ENCODE measurements at places on chromosomes 7 and 10.

GRCh38 chr10:30656233-30656632, 26.7 kb upstream of the LYZL2 start:
- no peak for DNase-seq

- DNase-seq = no peak
These were observed 116.2 kb downstream of the PARP12 start for GRCh38 chr7:139946533-139946932.

- DNase-seq = no peak
These were observed 29.3 kb downstream of the RBM48 start for GRCh38 chr7:92557808-92558362.

- no peak for DNase-seq
These were observed 42.4 kb downstream of the GATA3 start for GRCh38 chr10:8096931-8097330.

DNA sequence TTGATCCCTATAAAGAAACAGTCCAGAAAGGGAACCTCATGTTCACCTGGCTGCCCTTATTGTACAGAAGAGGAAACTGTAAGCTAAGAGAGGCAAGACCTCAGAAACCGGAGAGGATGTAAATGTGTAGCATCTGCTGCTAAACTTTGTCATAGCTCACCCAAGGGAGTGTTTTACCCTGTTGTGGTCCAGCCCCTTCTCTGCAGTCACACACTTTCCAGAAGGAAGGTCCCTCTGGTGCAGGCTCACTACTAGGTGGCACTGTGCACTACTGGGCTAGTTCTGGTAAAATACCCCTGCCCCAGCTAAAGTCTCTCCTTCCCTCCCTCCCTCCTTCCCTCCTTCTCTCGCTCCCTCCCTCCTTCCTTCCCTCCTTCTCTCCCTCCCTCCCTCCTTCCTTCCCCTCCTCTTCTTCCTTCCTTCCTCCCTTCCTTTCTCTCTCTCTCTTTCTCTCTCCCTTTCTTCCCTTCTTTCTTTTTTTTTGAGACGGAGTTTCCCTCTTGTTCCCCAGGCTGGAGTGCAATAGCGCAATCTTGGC, 42.5 kb upstream of the LCOR start:
- no peak for DNase-seq

DNA sequence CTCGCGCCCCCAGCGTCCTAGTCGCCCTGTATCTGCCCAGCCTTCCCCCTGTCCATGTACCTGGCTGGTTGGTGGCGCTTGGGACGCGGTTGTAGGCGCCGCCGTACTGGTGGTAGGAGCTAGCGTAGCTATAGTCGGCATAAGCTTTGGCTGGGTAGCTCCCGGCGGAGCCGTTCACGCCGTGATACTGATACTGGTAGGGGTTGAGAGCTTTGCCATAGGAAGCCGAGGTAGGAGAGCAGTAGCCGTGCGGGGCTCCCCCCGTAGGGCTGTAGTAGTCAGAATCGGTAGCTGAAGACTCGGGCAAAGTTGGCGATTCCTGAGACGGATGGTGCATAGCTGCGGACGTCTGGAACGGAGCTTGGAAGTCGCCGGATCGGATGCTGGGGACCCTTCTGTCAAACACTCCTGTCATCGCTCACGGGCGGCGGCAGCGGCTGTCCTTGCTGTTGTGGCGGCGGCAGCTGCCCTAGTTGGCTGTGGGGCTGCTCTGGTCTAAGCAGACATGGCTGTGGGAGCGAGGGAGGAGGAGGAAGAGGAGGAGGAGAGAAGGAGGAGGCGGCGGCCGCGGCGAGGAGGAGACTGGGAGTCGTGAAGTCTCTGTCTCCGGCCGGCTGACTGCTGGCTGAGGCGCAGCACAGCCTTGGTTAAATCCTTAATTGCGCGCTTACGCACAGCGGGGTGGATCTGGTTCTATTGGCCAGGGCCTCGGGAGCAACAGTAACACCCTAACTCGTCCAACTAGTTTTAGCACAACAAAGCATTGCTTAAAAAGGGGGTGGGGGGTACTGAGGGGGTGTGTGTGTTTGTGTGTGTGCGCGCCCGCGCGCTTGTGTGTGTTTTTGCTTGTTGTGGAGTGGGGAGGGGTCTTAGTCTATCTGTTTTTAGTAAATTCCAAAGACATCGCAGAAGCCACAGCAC, at the start of gene DLX5:
TSS of gene DLX5 (minus strand) at position 623 of the 921 bp plus-strand sequence. CDS start at position 415, 208 bp downstream.
- peak; percentile 58 for DNase-seq

GRCh38 chr7:75866114-75866488, 12.7 kb upstream of the RHBDD2 start:
- DNase-seq = no peak

DNA sequence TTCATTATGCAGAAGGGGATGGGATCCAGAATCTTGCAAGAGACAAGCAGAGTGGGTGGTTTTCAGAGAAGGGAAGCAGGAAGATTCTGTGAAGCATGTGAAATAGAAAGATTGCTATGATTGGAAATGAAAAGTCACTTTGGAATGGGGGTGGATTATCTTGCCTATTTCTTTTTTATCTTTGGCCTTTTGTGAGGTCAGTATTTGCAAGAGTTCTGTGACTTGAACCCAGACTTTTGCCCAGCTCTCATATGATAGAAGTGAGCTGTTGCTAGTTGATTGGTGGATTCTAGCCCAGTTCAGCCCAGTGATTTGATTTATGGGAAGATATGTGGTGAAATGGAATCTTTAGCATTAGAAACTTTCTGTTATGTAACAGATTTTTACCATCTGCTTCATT, 17.1 kb downstream of the ENTPD7 start:
- no peak for DNase-seq

- no peak for DNase-seq
These were observed 32.5 kb downstream of the ZNF438 start for GRCh38 chr10:30999070-30999712.

DNA sequence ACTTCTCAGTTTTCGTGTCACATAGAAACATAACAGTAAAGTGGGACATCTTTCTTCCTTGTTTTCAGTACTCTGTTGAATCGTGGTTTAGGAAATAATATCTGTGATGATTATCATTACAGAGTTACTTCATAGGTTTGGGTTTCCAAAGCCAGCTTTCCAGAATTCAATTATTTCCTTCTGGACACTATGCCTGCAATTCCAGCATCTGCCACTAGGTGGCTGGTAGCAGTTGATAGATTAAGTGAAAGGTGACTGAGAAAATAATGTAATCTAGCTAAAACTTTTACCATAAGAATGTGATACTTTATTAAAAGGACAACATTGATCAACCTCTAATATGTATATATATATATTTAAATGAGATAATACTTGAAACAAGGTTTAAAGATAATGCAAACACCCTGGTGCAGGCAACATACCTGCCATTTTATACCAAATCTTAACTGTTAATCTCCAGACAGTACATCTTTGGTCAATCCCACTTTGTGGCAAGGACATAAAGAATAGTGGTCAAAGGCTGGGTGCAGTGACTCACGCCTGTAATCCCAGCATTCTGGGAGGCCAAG, 102.6 kb downstream of the SH3PXD2A start:
- DNase-seq = no peak

DNA sequence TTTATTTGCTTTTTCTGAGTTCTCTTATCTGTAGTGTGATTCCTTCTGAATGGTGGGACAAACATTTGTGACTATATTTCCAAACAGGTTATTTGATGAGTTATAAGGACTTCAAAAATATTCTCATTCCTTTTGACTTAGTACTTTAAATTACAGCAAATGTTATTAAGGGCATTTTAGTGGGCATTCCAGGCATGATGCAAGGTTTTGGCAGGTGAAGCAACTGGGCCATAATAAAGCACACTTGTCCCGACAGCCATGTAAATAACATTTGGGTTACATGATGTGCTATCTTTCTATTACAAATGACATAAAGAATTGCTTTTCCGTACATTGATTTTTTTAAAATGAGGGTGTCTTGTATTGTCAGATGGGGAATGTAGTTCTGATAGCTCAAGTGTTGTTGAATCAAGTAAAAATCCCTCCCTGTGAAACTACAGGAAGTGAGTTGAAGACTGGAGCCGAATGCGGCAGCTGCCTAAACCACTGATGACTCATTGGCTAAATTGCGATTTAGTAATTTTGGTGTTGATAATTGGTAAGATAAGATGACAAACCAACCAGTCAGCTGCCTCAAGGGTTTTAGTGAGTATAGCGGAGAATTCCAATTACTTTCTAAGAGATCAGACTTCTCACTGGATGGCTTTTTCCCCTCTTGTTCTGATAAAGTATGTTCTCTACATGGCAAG, 231.3 kb upstream of the NPY start:
- no peak for DNase-seq

DNA sequence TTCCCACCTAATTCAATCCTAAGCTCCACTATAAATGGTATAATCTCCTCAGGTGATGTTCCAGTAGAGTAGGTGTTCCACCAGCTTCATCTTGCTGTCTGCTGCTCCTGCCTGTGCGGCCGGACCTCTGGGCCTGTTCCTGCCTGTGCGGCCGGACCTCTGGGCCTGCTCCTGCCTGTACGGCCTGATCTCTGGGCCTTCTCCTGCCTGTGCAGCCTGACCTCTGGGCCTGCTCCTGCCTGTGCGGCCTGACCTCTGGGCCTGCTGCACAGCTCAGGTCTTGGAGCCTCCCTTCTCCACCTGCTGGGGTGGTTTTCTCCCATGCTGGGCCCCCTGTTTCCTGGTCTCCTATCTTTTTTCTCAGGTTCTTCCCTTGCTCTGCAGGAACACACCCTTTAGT, 117.8 kb downstream of the USP6NL start:
- no peak for DNase-seq

DNA sequence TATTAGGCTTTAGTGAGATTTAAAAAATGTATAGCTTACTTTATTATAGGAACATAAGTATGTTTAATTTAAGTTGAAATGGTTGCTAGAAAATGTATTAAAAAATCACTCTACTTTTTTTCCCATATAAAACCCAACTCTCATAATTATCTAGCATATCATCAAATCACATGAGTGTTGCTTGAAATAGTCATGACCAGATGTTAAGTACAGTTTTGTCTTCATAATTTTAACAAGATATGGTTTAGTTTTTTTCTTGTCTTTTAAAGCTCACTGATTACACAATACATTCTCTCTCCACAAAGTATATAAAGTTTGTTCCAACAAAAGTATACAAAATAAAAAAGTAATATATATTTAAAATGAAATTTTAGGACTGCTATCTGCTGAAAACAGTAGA, 82.8 kb downstream of the HGF start:
- no peak for DNase-seq

- no peak for DNase-seq
These were observed 16.9 kb upstream of the STMP1 start for GRCh38 chr7:135645296-135645904.

- no peak for DNase-seq
These were observed 666.3 kb downstream of the CCSER2 start for GRCh38 chr10:84994722-84995121.

- DNase-seq = no peak
These were observed 119.0 kb upstream of the LANCL2 start for GRCh38 chr7:55246171-55246570.

- no peak for DNase-seq
These were observed 140.5 kb downstream of the LRRC4 start for GRCh38 chr7:127890726-127891125.

DNA sequence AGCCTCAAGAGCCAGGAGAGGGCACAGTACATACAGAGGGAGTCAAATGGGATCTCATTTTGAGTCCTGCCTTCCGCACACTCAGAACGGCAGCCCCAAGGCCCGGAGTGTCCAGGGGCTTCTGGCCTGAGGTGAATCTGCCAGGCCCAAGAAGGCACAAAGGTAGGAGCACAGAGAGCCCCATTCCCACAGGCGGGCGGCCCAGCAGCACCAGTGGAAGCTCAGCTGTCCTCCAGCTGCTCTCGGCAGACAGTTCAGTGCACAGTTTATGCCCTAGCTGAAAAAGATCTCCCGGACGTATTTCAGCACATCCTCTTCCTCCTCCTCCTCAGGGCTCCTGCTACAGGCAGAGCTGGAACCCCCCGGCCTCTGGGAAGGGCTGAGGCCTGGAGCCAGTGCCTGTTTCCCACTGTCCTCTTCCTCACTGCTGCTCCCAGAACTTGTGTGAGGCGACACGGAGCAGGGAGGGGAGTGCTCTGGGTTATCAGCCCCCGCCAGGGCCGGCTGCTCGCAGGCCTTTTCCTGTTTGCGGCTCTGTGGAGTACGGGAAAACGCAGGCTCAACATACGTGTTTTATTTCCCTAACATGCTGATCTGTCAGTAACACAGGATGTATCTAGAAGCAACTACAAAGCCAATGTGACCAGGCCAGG, 4.0 kb downstream of the CYREN start:
- DNase-seq = no peak

- no peak for DNase-seq
These were observed 35.9 kb downstream of the SVIL start for GRCh38 chr10:29598851-29599311.

DNA sequence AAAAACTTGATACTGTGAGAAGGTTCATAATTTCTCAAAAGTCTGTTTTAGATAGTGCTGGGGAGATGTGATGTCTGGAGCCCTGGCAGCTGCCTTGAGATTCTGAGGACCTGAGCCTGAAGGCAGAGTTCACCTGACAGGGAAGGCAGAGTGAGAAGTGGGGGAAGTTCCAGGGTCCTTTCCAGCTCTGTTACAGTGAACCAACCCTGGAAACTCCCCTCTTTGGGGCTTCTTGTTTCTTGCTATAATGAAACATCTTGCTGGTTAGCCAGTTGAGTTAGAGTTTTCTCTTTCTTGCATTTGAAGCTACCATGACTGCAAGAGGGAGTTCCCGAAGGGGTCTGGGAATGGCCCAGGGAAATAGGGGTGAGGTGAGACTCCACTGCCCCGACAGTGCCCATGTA, 158.9 kb upstream of the TNRC18 start:
- no peak for DNase-seq

- no peak for DNase-seq
These were observed 42.4 kb downstream of the ZNF487 start for GRCh38 chr10:43479275-43479674.

DNA sequence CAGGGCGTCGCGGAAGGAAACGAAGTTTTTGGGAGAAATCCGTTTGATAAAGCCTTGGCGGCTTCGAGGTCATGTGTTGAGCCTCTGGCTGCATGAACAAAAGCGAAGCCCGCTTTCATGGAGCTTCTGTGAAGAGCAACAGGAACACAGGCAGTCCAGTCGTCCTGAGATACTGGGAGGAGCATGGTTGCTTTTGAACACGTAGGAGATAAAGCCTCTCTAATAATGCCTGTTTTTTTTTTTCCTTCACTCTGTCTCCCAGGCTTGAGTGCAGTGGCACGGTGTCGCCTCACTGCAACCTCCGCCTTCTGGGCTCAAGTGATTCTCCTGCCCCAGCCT, 473 bp upstream of the ZNF32 start:
- no peak for DNase-seq

DNA sequence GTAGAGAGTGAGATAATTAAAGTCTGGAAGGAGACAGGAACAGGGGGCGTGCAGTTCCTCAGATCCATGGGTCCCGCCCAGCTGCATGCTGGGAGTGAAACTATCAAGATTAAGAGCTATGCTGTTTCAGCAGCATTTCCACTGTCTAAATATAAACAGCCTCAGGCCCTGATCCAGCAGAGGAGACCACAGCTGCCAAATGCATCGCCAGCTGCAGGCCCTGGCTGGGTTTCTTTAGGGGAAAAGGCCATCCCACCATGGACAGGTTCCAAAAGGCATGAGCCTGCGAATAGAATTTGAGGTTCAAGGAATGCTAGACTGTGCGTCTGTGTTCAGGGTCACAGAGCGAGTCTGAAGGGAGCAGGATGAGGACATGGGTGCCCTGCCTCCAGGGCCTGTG, 411.4 kb downstream of the PAXIP1 start:
- DNase-seq = no peak

GRCh38 chr10:98638920-98639319, 192.2 kb upstream of the HPS1 start:
- no peak for DNase-seq

All from D721Med (cell line).